ENCODE measurements at places on chromosomes 5 and 9.

DNA sequence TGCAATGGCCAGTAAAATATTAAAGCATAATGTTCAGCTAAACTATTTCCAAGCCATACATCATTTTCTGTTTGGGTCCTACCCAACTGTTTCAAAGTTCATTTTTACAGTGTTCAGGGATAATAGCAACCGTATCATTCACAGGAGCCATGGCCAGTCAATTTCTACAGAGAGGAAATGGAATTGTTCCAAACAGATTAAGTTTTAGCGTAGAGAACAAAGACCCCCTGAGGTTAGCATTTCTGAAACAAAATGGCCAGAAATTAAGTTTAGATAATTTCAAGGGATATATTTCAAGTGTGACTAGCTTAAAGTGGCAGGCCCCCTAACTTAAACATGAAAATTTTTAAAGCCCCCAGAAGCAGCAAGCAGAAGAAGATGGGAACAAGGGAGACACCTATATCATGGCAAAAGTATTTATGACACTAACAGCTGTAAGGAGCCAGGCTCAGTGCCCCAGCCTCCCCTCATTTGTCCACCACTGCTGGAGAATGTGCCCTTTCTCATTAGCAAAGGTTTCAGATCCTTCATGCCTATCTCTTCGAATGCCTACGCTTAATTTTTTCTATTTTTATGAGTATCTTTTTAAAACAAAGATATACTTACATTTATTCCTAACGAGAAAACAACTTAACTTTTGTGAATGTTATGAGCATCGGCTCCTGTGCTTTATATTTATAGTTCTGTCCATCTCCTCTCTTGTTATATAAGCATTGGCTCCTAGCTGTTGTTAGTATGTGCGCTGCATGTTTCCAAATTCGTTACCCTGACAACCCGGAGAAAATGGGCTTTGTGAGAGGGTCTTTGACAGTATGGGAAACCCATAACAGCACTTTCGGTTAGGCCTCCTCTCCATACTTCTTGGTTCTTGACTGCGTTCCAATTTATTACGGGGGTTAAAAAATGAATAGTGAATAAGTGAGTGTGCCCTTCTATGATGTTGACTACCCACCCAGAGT, 116.3 kb downstream of the MED27 start:
- DNase-seq: no peak

DNA sequence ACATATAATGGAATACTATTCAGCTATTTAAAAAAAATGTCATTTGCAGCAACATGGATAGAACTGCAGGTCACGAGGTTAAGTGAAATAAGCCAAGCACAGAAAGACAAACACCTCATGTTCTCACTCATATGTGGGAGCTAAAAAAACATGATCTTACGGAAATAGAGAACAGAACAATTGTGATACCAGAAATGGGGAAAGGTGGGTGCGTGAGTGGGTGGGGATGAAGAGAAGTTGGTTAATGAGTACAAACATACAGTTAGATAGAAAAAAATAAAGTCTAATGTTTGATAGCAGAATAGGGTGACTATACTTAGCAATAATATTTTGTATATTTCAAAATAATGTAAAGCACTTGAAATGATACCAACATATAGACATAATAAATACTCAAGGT, 38.7 kb downstream of the FAM114A2 start:
- no peak for DNase-seq

- peak; percentile 1 for DNase-seq
Observed at GRCh38 chr9:93822229-93822628, 132.9 kb downstream of the BARX1 start.

DNA sequence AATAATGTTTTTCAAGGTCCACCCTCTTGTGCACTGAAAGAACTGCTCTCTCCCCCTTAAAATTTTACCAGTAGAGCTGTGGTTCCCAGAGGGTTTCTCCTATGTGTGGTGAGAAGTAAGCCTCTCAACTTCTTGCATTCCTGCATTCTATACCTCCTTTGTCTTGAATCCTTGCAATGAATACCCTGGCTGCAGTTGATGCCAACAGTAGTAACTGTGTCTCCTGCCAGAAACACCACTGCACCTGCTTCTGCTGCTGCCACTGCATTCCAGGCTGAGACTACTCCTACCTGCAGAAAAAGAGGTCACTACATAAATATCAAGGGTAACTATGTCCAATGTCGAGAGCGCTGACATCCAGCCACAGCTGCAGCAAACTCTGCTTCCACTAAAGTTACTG, 203.7 kb downstream of the TMEM167A start:
- DNase-seq: no peak

GRCh38 chr9:77879437-77879943, 152.1 kb downstream of the GNAQ start:
- no peak for DNase-seq

DNA sequence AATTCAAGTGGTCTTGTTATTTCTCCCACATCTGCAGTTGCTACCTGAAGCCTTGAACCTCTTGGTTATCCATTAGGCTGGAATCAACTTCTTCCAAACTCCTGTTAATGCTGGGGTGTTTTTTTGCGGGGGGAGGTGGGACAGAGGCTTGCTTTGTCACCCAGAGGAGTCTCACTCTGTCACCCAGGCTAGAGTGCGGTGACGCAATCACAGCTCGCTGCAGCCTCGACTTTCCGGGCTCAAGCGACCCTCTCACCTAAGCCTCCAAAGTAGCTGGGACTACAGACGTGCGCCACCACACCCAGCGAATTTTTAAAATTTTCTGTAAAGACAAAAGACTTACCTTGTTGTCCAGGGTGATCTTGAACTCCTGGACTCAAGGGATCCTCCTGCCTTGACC, 4.4 kb downstream of the SCGB3A1 start:
- no peak for DNase-seq

GRCh38 chr5:131974956-131975726, 29.7 kb upstream of the MEIKIN start:
- DNase-seq: no peak

- no peak for DNase-seq
Observed at GRCh38 chr9:15227491-15227890, 79.5 kb downstream of the TTC39B start.

DNA sequence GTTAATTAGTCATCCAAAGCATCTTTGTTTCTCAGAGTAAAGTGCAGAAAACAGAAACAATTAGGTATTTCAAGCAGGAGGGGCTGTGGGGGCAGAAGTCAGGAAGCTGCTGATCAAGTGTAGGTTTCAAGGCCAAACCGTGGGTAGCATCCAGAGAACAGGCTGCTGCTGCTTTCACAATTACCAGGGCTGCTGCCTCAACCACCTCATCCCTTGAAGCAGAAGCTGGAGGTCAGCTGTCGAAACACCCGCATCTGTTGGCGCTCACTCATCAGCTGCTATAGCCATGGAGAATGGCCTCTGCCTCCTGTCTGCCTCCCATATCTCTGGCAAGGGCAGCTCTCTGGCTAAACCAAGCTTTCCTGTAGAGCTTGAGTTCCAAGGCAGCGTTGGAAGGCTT, 122.9 kb upstream of the OSMR start:
- no peak for DNase-seq

GRCh38 chr9:18676525-18676924, 202.6 kb downstream of the ADAMTSL1 start:
- no peak for DNase-seq

DNA sequence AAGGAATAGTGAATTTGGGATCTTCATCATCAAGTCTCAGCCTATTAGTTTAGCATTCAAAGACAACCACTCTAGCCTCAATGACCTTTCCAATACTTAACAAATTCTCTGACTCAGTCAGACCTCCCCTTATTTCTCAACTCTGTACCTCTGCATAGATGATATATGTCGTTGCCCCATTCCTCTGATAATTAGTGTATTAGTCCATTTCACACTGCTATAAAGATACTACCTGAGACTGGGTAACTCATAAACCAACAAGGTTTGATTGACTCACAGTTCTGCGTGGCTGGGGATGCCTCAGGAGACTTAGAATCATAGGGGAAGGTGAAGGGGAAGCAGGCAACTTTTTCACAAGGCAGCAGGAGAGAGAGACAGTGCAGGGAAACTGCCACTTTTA, 8.9 kb downstream of the MRPL22 start:
- no peak for DNase-seq

GRCh38 chr5:51987669-51988209, 604.5 kb downstream of the ISL1 start:
- DNase-seq: no peak

DNA sequence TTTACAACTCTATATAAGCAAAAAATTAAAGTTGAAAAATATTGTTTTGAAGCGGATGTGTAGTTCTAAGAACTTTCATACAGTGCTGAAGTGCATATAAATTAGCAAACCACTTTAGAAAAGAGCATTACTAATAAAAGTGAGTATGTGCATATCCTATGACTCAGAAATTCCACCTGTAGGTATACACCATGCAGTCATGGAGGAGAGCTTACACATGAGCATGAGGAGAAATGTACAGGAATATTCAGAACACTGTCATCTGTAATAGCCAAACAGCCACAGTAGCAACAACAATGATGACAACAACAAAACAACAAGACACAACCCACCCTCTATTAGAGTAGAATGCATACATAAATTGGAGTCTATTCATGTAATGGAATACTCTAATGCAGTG, 138.2 kb upstream of the ARRDC3 start:
- no peak for DNase-seq

DNA sequence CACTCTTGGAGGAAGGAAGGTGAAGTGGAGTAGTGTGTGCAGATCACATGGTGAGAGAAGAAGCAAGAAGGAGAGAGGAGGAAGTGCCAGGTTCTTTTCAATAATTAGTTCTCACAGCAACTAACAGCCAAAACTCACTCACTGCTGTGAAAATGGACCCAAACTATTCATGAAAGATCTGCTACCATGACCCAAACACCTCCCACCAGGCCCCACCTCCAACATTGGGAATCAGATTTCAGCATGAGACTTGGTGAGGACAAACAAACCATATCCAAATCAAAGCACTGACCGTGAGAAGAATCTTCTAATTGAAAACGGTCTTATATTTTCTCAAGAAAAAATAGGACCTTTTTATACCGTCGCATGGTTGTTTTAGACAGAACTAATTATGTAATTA, 468.7 kb upstream of the TYRP1 start:
- DNase-seq: no peak

DNA sequence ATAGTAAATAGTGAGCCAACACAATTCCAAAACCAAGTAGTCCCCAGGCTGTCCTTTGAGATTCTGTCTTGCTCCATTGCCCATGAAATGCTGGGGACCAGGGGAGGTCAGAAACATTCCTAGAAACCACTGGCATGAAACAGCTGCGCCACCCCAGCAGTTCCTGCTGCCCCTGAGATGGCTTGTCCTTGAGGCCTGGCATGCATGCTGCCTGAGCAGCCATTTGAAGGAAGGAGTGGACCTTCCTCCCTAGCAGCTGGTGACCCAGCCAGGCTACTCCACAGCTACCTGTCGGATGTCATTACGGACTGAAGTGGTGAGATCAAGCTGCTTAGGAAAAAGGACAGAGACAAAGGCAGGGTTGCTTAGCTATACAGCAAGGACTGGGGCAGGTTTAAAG, 260.6 kb downstream of the DENND1A start:
- no peak for DNase-seq

DNA sequence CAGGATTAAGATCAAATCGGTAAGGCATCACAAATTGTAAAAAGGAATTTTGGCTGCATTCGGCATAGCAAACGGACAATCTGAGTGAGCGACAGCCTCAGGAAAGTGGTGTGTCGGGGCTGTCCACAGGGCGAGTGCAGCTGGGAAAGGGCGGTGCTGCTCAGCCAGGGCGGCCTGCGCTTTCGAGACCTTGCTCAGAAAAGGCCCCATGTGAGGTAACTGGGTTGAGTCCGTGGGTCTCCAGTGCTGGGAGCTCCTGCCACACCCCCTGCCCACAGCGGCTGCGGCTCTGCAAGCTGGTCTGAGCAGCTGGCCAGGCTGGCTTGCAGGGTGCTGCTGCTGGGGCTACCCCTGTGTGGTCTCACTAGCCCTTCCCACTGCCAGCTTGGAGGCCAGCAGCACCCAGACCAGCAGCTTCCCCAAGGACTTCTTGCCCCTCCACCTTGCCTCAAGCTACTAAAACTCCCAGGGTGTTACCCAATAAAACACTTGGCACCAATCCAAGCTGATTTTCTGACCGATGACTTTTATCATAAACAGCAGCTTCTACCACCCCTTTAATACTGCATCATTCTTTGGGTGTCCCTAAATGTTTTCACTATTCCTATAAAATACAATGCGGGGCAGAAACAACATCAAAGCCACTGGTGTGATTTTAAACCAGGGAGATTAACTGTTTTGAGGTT, 6.2 kb downstream of the SURF2 start:
- DNase-seq: no peak

DNA sequence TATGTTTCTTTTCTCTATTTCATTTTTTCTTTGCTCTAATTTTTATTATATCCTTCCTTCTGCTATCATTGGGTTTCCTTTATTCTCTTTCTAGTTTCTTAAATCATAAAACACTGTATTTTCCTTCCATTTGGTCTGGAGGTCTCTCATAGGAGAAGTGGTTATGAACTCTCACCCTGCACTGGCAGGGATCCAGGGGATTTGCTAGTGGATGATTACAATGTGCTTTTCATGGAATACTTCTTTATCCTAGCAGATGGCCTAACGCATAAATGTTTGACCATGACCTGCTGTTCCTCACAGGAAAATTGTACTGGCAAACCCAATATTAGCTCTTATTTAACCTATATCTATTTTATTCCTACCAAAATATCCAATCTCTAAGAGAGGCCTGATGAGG, 31.5 kb upstream of the SGCD start:
- no peak for DNase-seq

DNA sequence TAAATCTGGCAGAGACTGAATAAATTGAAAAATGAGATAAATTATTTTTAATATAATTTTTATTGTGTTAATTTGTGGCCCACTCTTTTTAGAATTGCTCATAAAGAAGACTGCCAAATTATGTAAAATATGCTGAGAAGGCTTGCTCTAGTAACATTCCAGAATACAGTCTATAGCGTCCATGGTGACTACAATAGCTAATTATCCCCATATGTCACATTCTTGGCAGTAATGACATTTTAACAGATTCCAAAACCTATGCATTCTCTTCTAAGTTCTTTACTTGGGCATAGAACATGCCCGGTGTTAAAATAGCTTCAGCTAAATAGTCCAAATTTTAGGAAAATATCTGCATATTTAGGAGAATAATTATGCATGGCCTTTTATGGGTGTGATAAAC, 697.0 kb upstream of the SEMA6A start:
- DNase-seq: no peak

- DNase-seq: peak; percentile 75
Observed at GRCh38 chr5:137320056-137321045, 178.8 kb downstream of the SPOCK1 start.

- DNase-seq: no peak
Observed at GRCh38 chr5:43663916-43664315, 60.9 kb downstream of the NNT start.

GRCh38 chr5:27472000-27472763, 433.8 kb upstream of the CDH9 start:
- peak; percentile 51 for DNase-seq

DNA sequence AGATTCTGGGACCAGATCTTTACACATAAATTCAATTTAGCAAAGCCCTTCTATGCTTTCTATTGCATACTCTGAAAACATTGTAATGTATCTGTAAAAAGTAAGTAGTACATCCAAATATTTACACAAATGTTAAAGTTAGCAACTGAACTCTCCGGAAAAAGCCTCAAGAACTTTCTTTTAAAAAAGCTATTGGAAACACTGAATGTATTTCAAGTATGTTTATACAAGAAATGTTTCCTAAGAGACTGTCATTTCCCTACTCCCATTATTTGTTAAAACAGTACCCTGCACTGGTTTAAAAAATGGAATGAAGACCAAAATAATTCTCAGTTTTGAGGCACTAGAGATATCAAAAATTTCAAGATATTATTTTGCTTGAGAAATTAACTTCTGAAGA, 44.8 kb upstream of the TRIM36 start:
- DNase-seq: no peak

GRCh38 chr9:365436-365835, 150.8 kb downstream of the DOCK8 start:
- no peak for DNase-seq

- no peak for DNase-seq
Observed at GRCh38 chr9:2337131-2337530, 284.5 kb upstream of the VLDLR start.
